T-helper 22 cell (primary cell): ENCODE measurements at places on chromosomes 12 and 14.

DNA sequence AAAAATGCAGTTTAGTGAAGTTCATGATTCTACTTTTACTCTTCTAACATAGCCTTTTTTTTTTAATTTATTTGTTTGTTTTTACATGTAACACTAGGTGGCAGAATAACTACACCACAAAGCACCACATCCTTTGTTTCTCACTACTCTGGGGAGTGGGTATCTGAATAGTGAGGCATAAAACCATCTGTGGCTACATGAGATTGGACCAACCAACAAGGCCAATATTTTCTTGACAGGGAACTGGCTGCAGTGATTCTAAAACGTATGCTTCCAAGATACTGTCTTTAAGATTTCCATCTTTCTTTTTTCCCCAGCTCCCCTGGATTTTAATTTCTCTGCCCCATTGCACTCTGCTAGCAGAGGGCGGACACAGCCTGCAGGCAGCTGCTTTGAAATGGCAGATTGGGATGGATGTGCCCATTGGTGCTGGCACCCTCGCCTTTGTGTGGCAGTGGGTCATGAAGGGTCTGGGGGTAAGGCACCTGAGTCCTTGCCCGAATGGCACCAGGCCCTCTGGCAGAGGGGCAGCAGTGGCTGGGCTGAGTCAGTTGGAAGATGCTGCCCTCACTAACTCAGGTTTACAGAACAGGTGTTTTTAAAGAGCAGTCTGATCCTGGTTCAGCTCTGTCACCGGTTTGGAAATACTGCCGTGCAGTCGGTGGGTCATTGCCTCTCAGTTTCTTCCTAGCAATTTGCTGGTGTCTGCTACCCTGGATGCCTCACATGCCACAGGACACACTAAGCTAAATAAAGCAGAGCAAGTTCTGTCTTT is 429.1 kb downstream of the RAD51B start:
- no peak for DNase-seq

GRCh38 chr12:15811214-15812127 is 22.3 kb upstream of the EPS8 start:
- no peak for DNase-seq

DNA sequence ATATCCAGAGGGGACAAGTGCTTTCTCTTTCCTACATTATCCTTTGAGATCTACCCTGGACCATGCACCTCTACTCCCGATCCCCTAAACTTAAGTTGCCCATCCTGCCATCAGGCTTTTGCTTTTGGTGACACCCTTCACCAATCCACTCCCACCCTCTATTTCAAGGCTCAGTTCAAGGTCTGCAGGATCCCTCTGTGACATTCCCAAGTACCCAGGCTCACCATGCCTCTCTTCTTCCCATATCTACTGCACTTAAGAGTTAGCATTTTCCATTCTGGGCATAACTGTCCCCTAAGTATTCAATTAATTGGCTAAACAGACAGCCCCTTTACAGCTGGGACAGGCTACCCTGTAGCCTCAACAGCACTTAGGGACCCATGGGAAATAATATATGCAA is 3.1 kb downstream of the NFYB start:
- no peak for DNase-seq

- no peak for DNase-seq
Measured at GRCh38 chr12:75488553-75488952, 8.0 kb downstream of the GLIPR1 start.

GRCh38 chr14:95106971-95107370 is 50.4 kb downstream of the DICER1 start:
- DNase-seq: no peak

DNA sequence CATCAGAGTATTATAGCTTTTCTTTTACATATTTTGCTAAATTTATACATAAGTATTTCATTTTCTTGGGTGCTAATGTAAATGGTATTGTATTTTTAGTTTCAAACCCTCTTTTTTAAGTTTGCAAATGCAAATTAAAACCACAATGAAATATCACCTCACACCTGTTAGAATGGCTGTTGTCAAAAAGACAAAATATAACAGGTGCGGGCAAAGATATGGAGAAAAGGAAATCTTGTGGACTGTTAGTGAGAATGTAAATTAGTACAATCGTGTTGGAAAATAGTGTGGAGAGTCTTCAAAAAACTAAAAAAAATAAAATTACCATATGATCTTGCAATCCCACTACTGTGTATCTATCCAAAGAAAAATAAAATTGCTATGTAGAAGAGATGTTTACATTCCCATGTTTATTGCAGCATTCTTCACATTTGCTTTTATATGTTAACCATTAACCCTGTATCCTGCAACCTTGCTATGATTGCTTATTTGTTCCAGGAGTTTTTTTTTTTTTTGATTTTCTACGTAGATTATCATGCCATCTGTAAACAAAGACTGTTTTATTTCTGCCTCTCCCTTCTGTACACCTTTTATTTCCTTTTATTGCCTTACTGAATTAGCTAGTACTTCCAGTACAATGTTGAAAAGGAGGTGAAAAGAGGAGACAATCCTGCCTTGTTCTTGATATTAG is 405.4 kb upstream of the MIS18BP1 start:
- no peak for DNase-seq

GRCh38 chr14:52042371-52043289 is 26.2 kb downstream of the NID2 start:
- DNase-seq: no peak

DNA sequence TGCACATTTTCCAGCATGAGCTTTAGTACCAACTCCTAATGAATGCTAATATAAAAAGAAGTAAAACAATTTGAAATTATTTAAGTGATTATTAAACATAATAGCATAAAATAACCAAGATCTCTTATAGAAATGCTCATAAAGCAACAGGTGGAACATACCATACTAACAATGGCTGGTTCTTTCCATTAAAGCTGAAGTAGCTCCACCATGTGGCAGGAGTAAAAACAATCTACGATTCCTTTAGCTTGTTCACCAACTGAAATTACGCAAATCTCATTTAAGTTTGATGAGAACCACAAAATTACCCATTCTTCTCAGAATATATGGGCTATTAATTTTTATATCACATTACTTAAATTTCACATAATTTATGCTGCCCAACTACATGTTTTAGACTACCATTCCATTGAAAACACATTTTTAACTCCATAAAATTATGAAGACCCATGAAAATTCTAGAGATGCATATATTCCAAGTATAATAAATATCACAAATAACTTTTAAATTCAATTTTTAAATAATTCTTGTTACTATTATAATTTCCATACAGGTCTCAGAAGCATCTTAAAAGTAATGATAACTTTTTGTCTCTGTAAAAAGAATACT is 213.6 kb downstream of the DAD1 start:
- no peak for DNase-seq

GRCh38 chr14:24679248-24679961 is 45.4 kb upstream of the GZMB start:
- no peak for DNase-seq

DNA sequence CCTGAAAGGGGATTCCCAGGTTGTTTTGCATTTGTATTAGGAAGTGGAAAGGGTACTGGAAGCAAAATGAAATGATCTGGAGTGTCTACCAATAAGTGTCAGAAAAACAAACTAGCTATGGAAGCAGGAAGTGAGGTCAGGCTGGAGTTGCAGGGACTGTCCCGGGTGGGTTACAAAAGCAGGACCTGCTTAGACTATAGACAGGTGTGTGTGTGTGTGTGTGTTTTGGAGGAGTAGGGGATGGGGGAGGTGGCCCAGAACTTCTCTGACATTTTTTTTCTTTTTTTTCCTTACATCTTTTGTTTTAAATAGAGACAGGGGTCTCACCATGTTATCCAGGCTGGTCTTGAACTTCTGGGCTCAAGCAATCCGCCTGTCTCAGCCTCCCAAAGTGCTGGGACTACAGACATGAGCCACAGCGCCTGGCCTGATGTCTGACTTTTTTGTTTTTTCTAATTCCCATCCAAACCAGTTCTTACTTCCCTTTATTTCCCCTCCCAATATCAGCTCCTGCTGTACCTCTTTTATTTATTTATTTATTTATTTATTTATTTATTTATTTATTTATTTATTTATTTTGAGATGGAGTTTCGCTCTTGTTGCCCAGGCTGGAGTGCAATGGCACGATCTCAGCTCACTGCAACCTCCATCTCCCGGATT is 512 bp upstream of the RND1 start:
- no peak for DNase-seq

DNA sequence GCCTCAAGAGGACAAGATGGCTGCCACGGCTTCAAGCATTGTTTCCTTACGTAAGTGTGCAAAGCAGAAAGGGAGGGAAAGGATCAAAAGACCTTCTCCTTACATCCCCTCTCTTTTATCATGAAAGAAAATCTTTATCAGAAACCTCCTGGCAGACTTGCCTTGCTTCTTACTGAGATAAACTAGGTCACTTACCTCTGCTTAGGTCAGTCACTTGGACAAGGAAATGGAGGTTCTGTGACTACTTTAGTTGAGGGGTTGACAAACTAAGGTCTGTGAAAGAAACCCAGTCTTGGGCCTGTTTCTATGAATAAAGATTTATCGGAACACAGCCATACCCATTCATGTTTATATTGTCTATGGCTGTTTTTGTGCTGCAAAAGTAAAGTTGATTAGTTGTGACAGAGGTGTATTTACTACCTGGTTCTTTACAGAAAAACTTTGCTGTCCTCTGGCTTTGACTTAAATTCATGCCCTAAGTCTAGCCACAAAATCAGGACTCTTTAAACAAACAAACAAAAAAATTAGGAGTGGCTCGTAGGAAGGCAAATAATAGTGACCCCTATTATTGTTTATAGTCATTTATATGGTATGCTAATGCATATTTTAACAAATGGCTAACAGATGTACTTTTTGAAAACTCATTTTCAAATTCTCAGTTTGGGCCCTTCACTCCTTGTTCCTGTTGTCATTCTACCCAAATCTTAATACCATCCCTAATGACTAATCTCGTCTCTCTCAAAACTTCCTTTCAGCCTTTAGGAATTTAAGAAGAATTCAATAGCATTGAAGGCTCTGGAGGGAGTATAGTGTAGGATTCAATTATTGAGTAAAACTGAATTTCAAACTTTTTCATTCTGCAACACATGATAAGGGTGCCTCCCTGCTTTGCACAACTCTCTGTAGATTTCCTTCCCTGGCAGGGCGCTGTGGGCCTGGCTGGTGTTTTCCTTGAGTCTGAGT is 42.0 kb upstream of the ATP2B1 start:
- DNase-seq: no peak

DNA sequence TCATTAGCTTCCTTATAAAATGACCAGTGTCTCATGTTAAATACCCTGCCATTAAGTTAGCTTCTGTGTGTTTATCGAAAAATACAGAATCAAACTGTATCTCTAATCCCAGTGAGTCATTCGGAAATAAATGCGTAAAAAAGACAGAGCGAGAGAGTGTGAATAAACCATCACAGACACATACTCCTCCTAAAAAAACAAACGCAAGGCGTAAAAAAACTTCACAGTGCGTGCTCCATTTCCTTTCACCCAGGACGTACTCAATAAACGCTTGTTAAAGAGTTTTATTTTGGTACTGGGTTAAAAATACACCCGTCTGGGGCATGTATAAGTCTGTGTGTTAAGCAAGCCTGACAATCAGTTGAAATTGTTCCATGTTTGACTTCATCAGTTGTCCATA is 58.8 kb upstream of the ISM2 start:
- no peak for DNase-seq

DNA sequence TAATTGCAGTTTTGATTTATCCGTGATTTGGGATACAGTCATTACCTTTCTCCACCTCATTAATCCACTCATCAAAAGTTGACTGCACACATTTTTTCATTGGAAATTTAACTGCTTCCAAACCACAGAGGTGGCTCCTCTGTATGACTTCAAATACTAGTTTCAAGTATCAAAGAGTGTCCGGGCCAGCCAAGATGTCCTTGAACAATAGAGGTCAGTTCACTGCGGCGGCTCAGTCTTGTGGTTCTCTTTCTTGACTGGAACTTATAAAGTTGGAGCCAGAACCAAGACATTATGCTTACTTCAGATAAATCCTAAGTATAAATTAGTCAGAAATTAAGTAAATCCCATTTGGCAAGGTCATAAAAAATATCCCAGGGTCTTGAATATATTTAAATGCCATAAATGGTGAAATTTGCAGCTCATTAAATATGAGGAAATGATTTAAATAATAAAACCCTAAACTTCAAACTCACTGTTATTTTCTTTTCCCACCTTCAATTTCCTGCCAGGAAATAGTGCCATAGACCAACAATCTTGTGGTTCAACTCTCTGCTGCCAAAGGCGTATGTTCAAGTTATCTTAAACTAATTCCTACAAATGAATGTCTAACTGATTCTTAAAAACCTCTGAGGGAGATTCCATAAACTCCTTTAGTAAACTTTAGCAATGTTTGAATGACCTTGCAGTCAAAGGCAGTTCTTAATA is 360.8 kb downstream of the AEBP2 start:
- DNase-seq: no peak

DNA sequence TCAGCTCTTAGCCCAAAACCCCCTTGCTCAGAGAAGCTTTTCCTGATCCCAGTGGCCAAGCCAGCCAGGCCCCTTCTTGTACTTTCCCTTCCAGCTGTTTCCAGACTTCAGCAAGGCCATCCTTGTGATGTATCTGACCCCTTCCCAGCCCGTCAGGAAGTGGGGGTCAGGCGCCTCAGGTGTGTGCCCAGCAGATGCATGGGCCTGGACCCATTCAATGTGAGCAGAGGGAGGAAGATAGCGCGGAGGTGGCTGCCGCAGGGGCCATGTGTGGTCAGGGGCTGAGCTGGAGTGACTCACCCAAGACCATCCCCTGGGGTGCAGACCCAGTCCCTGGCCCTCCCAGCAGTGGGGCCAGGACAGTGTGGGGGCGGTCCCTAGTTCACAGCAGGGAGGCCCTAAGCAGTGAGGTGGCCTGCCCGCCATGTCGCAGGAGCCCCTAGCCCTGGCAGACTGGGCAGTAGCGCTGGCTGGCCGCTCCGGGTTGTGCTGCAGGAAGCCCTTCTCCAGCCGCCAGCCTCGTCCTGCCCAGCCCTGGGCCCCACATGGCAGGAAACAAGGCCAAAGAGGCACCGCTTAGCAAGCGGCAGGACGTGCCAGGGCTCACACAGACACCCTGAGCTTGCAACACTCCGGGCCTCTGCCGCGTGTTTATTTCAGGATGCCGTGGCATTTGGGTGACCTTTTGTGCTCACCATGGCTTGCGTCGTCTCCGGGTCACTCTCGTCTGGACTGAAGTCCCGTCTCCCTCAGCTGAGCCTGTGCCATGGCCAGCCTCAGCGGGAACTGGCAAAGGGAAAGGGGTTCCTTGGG is 12.0 kb downstream of the ADSS1 start:
- DNase-seq: no peak

DNA sequence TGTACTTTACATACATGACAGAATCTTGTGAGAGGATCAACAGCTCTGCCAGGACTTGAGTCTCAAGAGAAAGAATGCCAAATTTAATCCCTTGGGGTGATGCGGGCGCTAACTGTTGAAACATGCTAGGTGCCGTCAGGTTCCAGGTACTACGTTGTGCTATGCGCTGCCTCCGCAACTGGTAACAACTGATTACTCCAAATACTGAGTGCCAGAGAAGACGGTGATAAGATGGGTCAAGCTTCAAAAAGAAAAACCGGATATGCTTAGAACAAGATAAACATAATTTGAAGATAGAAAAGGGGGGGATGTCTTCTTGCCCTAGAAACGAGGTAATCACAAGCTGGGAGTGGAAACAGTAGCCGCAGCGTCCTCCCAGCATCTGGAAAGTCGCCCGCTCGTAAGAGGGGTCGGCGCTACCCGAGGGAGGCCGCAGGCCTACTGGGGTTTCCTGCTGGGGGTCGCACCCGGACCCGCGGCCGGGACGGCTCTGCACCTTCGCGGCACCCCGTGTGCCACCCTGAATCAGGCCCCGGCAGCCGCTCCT is 678 bp downstream of the ZBTB25 start:
- no peak for DNase-seq
